ENCODE measurements at places on chromosomes 2 and 18.

DNA sequence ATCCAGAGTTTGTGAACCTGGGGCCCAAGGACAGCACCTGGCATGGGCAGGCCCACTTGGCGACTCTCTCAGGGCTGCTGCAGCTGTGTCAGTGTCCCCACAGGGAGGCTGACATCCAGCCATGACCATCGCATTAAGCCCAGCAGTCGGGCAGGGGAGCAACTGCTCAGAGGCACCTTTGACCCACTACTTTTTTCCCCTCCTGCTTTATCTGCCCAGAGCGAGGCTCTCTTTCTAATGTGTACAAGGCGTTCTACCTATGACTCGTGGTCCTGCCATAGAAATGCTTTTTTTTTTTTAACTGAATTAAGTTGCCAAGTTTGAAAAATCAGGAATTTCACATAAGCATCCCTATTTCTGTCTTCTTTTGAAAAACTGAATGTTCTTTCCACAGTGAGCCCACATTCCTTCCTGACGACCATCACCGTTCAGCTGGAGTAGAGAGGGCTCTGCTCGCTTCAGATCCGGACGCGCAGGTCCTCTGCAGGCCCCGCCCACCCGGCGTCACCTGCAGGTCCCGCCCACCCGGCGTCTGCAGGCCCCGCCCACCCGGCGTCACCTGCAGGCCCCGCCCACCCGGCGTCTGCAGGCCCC lies 403 bp upstream of the CLUL1 start:
- DNase-seq: no peak

GRCh38 chr2:239731422-239731821 lies 293.7 kb downstream of the NDUFA10 start:
- no peak for DNase-seq

DNA sequence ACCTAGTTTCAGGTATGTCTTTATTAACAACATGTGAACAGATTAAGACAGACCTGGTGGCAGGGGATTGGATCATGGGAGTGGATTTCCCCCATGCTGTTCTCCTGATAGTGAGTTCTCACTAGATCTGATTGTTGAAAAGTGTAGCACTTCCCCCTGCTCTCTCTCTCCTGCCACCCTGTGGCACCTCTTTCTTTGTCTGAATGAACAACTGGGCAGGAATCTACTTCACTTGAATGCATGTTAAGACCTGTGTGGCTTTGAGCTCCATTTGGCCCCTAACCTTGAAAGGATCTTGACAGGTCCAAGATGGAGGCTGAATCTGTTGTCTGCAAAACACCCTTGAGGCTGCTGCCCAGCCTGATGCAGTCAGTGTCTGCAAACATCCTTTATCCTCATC lies 194.4 kb downstream of the RNF144A start:
- no peak for DNase-seq

GRCh38 chr2:85485815-85486214 lies 53.2 kb upstream of the MAT2A start:
- no peak for DNase-seq

- DNase-seq: no peak
Measured at GRCh38 chr2:144330951-144331673, 188.8 kb downstream of the ZEB2 start.

GRCh38 chr2:126059379-126059778 lies 596.6 kb upstream of the GYPC start:
- no peak for DNase-seq

DNA sequence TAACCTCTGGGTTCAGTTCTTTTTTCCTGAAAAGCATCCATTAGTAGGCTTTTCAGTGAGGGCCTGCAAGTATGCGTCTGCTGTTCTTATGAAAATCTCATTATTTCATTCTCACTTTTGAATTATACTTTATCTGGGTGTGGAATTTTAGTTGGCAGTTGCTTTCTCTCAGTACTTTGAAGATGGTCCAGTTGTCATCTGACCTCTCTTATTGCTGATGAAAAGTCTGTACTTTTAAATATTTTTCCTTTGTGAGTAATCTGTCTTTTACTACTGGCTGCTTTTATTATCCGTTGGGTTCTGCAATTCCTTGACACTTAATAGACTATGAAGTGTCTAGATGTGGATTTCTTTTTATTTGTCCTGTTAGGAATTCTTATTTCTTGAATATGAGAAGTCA lies 307.8 kb downstream of the CYP26B1 start:
- DNase-seq: no peak

DNA sequence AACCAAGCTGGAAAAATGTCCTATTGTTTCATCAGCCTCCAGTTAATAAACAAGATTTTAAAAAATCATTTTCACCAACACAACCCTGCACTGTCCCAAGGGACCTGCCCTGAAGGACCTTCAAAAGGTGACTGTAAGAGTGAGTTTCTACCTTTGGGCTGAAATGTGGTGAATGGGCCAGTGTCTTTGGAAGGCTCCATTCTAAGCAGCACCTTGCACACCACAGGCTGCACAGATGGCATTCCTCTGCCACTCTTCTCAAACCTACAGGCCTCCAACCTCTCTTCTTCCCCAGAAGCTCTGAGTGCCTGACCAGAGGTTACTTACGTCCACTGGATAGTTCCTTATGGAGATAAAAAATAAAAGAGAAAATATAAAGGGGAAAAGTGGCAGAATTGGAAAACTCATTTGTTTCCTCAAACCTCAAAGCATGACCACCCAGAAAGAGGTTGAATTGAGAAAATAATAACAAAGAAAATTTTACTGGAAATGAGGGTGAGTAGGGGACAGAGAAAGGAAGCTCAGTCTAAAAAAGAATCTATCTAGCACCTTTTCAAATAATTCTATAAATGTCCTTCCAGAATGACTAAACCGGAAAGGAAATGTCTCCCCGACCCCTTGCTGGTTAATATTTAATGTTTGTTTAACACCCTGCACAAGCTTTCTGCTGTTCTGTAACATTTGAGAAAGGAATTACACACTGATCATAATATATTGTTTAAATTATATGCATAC lies 175.7 kb downstream of the METTL4 start:
- no peak for DNase-seq

DNA sequence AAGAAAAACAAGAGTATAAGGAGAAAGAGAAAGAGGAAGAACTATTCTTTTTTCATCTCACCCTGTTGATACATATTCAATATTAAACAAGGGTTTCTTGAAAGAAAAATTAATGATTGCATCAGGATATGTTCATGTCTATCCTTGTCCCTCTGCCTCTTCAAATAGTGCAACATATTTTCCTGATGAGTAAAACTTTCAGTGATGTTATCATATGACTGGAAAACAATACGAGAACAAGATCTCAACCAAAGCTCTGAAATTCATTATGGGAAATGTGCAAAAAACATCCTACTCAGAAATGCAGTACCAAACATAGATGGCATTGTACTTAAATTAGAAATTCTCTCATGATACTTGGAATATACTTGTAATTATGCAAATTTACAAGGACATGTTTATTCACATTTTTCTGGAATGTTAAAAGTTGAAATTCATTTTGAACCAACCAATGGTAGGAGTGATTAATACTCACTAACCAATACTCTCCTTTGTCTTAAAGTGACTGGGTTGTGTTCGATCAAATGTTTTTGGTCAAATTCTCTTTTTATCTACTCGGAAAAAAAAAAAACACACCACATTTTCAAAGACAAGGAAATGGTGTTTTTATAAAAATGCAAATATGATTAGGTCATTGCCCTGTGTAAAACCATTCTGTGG lies 148.9 kb upstream of the GULP1 start:
- no peak for DNase-seq

All from bone marrow (tissue), 2 donors.